ENCODE measurements at places on chromosomes 12 and 14.

- no peak for DNase-seq
These were observed 1.4 kb downstream of the HMGA2 start for GRCh38 chr12:65825507-65826352.

GRCh38 chr12:12806784-12807516 is 6.2 kb upstream of the DDX47 start:
- DNase-seq = no peak

- DNase-seq = no peak
These were observed 6.5 kb downstream of the AHNAK2 start for GRCh38 chr14:104971447-104972240.

DNA sequence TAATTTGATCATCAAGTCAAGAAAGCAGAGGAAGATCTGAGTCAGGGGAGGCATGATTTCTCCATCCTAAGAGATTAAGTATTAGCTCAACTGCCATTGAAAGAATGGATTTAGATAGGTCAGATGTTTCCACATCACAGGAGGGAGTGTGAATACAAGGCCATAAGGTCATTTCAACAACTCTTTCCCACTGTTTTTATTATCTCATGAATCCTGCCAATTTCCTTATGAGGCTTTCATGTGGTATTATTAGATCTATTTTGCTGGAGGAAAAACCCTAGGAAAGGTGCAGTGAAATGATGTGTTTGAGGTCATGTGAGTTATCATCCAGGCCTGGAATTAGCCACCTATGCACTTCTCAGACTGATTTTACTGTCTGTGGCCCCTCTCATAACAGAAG is 269.0 kb downstream of the NOVA1 start:
- no peak for DNase-seq

DNA sequence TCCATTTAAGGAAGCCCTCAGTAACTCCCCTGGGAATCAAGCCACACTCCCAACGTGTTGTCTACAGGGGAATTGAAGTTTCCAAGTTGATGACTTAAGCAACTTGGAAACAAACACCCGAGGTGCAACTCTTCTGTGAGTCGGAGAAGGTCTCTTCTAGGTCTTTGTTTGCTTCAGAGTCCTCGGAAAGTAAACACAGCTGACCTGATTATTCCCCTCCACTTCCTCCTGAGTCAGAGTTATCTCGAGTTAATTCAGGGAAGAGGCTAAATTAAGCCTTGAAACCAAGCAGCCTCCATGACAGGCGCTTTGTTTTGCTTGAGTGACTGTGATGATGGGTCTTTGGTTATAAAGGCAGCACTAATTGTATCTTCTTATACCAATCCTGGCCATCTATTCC is 41.8 kb downstream of the TUNAR start:
- no peak for DNase-seq

- DNase-seq = peak; percentile 7
These were observed at the start of gene RGS6 for GRCh38 chr14:71932229-71932981. TSS of gene RGS6 (plus strand) at chr14:71932429.

DNA sequence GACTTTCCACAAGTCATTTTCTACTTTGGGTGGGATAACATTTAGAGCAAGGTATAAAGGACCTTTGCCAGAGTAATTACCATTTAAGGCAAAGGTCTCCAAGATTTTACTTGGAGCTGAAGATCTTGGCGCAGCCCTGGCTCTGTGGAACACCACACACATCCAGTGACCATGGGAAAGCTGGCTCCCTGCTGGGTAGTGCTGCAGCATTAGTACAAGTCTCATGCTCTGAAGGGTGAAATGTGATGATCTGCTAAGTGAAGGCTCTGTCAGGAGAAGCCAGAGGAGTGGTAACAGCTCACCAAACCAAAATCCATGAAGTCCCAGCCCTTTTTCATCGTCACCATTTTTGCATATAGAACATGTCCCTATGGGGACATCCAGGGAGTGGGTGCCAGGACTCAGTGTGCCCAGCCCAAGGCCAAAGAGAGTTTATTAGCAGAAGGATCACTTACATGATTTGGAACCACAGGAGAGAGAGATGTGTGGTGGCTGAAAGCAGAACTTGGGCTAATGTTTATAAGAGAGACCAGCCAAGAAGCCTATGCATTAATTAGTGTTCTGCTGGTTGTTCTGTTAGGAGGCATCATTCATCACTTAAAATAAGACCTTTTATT is 110.7 kb downstream of the SLC38A6 start:
- DNase-seq = no peak

GRCh38 chr14:104280085-104280901 is 141.9 kb downstream of the KIF26A start:
- DNase-seq = no peak

DNA sequence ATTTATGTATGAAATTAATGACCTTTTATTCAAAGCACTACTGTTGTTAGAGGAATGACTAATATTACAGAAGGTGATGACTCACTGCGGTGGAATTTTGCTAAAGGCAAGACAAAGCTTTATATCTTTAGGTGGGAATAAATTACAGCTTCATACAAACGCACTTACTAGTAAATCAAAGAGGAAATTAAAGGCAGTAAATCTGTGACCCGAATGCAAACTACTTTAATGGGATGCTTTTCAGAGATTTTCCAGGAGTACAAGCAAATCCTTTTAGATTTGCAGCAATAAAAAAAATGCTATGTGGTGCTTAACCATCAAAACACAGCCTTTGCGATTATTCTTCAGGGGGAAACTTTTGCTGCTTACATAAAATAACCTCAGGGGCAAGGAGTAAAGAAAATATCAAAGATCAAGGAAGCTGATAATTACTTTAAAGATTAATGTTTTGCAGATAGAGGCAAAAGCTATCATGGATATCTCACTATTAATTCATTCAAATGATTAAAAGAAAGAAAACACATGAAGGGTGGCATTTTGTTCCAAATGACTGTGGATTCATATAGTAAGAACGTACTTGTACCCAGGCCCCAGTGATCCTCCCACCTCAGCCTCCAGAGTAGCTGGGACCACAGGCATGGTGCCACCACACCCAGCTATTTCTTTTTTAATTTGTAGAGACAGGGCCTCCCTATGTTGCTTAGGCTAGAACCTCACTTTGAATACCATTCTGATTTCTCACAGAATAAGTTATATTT is 98.9 kb downstream of the DENND5B start:
- DNase-seq = no peak

GRCh38 chr14:99138999-99139865 is 132.8 kb downstream of the BCL11B start:
- DNase-seq = no peak

GRCh38 chr12:128394137-128394536 is 127.2 kb downstream of the TMEM132C start:
- DNase-seq = no peak

DNA sequence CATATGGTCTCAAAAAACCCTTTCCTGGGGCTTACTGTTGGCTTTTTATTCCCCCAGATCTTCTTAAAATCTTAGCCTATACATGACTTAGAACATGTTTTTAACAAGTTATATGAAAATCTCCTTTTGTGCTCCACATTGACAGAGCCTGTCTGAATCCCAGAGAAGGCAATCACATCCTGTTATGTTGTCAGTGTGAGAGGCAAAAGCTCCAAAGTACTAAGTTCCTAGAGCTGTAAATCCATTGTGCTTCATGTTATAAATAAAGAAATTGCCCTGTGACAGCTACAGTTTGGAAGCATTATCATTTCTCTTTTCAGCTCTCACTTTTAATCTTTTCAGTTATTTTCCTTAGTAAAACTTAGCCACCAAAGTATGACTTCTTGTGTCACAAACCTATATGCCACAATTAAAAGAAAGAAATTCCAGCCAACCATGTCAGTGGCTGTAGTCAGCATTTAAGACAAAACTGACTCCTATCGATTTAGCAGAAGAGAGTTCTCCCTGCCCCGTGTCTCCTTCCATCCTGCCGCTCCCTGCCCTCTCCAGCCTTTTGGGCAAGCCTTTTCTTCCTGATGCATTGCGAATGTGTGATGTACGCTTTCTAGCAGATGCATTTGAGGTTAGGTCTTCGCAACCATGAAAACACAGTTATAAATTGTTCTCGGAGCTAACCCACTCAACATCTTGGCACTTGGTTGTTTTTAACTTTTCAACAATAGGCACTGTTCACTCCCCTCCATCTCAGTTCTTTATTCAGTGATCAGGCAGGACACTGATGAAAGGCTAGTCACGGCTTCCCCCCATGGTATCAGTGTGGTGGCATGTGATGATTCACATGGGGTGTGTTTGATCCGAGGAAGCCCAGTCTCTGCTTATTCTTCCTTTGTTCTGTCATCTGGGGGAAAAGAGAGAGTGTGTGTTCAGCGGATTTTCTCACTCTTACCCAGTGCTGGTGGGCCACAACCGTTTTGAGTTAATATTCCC is 143.5 kb downstream of the SSPN start:
- DNase-seq = no peak

- no peak for DNase-seq
These were observed 87.9 kb downstream of the SRRM4 start for GRCh38 chr12:119069147-119069642.

- no peak for DNase-seq
These were observed 42.5 kb downstream of the SLC2A13 start for GRCh38 chr12:40063414-40063813.

GRCh38 chr12:74455429-74455828 is 82.2 kb upstream of the ATXN7L3B start:
- DNase-seq = no peak

DNA sequence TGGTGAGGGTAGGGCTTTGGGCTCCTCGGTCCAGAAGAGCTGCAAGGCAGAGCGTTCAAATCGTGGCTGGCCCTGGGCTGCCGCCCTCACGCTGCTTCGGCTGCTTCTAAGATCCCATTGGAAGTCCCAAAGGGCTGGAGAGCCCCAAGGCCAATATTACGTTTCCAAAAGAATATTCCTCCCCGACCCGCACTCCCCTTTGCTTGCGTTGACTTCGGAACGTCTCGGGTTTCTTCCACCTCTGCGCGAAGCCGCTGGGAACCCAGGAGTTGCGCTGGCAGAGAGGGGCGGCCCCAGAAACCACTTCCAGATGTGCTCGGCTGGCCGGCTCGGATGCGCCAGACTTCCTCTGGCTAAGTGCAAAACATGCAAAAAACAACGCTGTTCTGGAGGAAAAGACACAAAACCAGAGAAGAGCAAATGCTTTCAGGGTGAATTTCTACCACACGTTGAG is at the start of gene GLT8D2:
TSS of gene GLT8D2 (minus strand) at position 285 of the 454 bp plus-strand sequence. CDS start 30,539 bp downstream, outside the sequence.
- peak; percentile 31 for DNase-seq

- DNase-seq = no peak
These were observed 33.7 kb upstream of the SCAF11 start for GRCh38 chr12:46024099-46024498.

GRCh38 chr12:47391566-47391965 is 311.8 kb upstream of the AMIGO2 start:
- no peak for DNase-seq

- DNase-seq = no peak
These were observed 77.4 kb downstream of the AACS start for GRCh38 chr12:125142601-125143000.

DNA sequence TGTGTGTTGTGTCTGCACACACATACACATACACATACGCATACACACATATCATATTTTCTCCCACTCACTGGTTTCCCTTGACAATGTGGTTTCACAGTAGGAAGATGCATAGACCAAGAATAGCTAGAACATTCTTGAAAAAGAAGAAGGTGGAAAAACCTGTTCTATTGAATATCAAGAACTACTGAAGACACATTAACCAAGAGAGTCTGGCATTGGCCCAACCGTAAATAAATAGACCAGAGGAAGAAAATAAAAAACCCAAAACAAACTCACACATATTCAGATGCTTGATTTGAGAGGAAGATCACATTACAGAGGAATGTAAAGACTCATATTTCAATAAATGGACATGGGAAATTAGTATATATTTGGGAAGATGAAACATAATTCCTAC is 311.3 kb downstream of the FOXG1 start:
- DNase-seq = no peak

DNA sequence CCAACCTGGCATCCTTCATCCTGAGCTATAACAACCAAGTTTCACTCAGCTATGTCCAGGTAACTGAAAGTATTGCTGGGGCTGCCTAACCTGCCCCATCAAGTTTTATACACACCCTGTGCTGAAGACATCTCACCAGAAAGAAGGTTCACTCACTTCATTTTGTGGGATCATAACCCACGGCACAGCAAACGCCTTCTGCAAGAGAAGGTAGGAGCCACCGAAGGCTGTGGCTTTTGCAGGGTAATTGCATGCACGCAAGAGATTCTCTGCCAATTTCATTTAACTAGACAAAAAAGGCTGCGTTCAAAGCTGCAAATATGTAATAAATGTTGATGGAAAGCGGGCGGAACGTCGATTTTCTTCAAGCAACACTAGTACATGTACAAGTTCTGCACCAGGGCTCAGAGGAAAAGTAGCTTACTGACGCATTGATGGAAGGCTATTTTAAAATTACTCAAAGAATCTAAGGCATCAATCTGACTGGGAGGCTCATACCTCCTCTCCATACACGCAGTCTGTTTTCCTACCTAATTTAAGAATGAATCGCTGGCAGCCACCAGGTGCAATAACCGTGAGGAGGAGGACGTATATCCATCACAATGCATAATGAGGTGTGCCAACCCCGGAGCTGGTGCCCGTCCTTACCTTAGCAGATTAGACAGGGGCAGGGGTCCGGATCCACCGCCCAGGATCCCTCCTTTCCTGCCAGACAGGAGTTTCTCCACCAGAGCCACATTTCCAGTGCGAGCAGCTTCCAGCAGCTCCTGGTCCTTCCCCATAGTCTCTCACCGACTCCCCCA is 1.1 kb downstream of the ANKS1B start:
- DNase-seq = peak; percentile 73

GRCh38 chr12:9651265-9651729 is 18.2 kb upstream of the CLEC2D start:
- no peak for DNase-seq

- DNase-seq = peak; percentile 85
These were observed 179.6 kb downstream of the TMEM117 start for GRCh38 chr12:44015333-44015941.

DNA sequence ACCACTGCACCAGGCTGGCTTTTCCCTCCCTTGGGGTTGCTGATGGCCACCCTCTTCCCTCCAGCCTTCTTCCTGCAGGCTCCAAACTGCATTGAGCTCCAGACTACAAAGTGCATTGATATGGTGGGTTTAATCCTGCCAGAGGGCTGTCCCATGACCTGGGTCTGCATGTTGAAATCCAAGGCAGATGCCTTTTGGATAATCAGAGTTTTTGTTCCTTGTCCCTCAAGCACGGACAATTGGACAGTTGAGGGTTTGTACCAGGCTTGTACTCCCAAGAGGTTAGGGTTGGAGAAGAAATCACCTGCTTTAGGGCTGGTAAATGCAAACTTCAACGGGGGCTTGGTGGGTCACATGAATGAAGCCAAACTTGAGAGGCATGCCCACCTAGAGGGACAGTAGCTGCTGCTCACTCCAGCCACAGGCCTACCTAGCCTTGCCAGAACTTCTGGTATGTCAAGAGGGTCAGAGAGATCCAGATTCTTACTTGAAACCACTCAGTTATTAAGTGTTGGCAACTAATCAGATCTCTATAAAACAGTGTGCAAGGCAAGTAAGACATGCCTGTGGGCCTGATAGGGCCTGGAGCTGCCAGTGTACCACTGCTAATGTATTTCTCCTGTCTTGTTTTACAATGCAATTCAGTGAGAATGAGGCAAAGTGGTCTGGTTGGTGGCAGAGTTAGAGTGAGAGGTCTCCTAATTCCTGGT is 21.7 kb upstream of the KRT83 start:
- DNase-seq = no peak

Data from cerebellar cortex (tissue), 1 donor.